ENCODE measurements at places on chromosomes 12 and 14. TPM values are rescaled to one million over a fixed set of nuclear protein-coding genes. Genes with fewer than 3 reads are reported as not detected.

- DNase-seq, result peak; percentile 53
Observed at GRCh38 chr12:108237272-108237671, 101.8 kb downstream of the CMKLR1 start.

Gene GCH1
- 26.9 TPM for total RNA-seq

Gene SOAT2
- 0.07 TPM for total RNA-seq

Gene CFAP54
- total RNA-seq, result 0.77 TPM
